ENCODE measurements at places on chromosomes 7 and 10.

DNA sequence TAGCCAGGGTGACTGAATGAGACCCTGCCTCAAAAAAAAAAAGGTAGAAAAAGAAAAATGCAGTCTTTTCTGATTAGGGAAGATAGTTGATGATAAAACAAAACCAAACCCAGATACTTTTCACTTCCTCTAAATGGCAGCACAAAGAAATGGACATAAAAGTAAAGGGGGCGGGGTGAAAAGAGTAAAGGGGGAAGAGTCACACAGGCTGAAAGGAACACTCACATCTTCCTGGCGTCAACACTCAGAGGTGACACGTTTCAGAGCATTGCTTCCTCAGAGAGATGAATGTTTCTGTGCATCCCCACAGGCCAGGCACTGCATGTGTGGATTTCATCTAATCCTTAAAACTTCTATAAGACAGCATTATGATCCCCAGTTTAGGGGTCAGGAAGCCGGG is 81.2 kb downstream of the HIPK2 start:
- H3K4me3 ChIP-seq: no peak overlapping the region
- no peaks in the 10 kb centered on the region for H3K27me3 ChIP-seq
- H3K27ac ChIP-seq: no peak overlapping the region
- H3K4me1 ChIP-seq: peaks cover 5% of the 10 kb centered on the region
- DNase-seq: no peak

GRCh38 chr10:49600046-49600445 is 10.1 kb upstream of the SLC18A3 start:
- H3K4me1 ChIP-seq: no peaks in the 10 kb centered on the region
- no peak overlapping the region for H3K4me3 ChIP-seq
- H3K27me3 ChIP-seq: no peaks in the 10 kb centered on the region

DNA sequence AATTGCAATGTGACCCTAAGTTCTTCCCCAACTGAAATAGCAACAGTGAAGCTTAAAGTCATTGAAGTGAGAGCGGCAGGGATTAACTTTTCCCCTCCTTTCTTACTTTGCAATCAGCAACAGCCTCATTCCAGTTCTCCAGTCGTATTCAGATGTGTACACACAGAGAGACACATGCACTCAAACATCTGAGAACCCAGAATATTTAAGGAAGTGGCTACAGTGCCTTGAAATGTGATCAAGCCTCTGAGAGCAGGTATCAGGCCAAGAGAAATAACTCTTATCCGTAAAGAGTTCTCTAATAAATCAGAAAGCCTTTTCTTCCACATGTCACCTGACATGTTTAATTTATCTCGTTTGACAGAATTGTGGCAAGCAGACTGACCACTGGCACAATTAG is 388.9 kb upstream of the NPVF start:
- no peak overlapping the region for H3K27ac ChIP-seq
- no peak for DNase-seq
- H3K27me3 ChIP-seq: no peaks in the 10 kb centered on the region
- H3K4me1 ChIP-seq: no peaks in the 10 kb centered on the region

- H3K27ac ChIP-seq: no peak overlapping the region
- no peak for DNase-seq
- H3K27me3 ChIP-seq: no peaks in the 10 kb centered on the region
- no peak overlapping the region for H3K4me3 ChIP-seq
Measured at GRCh38 chr10:92785118-92785517, 63.2 kb upstream of the EXOC6 start.

DNA sequence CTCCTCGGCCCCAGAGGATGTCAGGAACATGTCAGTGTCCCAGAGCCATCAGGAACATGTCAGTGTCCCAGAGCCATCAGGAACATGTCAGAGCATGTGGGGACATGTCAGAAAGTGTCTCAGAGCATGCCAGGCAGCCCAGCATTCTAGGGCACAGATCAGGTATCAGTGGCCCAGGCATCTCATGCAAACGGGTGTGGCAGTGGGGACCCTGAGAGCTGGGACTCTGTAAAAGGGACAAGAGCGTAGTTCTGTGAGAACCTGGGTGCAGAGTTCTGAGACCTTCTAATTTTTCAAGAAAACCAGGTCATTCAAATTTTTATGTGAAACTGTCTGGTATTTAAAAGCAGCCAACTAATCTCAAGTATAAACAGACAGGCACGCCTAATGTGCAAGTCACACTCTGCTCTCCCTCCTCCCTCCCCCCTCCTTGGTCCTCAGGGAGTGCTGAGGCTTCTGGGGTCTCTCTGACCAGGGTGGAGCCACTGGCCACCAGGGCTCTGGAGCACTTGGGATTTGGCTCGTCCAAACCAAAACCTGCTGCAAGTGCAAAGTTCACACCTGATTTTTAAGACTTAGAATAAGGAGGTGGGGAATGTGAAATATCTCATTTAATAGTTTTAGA is 64.6 kb downstream of the ALOX5 start:
- DNase-seq: no peak
- H3K27ac ChIP-seq: no peak overlapping the region
- H3K4me3 ChIP-seq: no peak overlapping the region
- no peaks in the 10 kb centered on the region for H3K36me3 ChIP-seq
- H3K27me3 ChIP-seq: no peaks in the 10 kb centered on the region
- peaks cover 3% of the 10 kb centered on the region for H3K4me1 ChIP-seq

GRCh38 chr10:5811387-5811821 is 1.8 kb downstream of the GDI2 start:
- no peaks in the 10 kb centered on the region for H3K27me3 ChIP-seq
- DNase-seq: no peak
- H3K4me3 ChIP-seq: peak overlapping the region; percentile 26
- H3K4me1 ChIP-seq: no peaks in the 10 kb centered on the region
- H3K27ac ChIP-seq: no peak overlapping the region

GRCh38 chr10:70974351-70974901 is 86.1 kb upstream of the PCBD1 start:
- H3K27ac ChIP-seq: no peak overlapping the region
- no peaks in the 10 kb centered on the region for H3K4me1 ChIP-seq
- H3K27me3 ChIP-seq: no peaks in the 10 kb centered on the region
- no peak for DNase-seq
- no peaks in the 10 kb centered on the region for H3K36me3 ChIP-seq

- no peaks in the 10 kb centered on the region for H3K27me3 ChIP-seq
- H3K4me1 ChIP-seq: peaks cover 3% of the 10 kb centered on the region
- DNase-seq: no peak
- no peaks in the 10 kb centered on the region for H3K36me3 ChIP-seq
- no peak overlapping the region for H3K27ac ChIP-seq
- no peak overlapping the region for H3K4me3 ChIP-seq
Measured at GRCh38 chr10:62689712-62690111, 114.8 kb upstream of the ADO start.

DNA sequence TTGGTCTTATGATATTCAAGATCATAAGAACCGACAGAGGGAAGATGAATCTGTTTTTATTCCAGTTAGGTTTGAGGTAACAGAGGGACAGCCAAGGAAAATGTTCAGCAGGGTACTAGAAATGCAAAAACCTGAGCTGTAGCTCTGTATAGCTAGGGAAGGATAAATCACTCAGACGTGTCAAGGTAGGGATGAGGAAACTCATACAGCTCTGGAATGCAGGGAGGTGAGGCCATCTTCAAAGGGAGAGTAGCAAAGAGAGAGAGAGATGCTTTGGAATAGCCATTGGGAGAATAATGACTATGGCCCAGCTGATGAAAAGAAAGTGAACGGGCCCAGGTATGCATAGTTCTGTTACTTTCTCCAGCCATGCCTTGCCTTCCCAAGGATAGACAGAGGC is 77.8 kb downstream of the PAX2 start:
- H3K27ac ChIP-seq: no peak overlapping the region
- peaks cover 4% of the 10 kb centered on the region for H3K4me1 ChIP-seq
- H3K36me3 ChIP-seq: no peaks in the 10 kb centered on the region
- H3K4me3 ChIP-seq: no peak overlapping the region

GRCh38 chr7:24764972-24765744 is 7.9 kb upstream of the GSDME start:
- no peaks in the 10 kb centered on the region for H3K4me1 ChIP-seq
- no peaks in the 10 kb centered on the region for H3K36me3 ChIP-seq
- no peak for DNase-seq
- no peak overlapping the region for H3K27ac ChIP-seq
- H3K27me3 ChIP-seq: no peaks in the 10 kb centered on the region

DNA sequence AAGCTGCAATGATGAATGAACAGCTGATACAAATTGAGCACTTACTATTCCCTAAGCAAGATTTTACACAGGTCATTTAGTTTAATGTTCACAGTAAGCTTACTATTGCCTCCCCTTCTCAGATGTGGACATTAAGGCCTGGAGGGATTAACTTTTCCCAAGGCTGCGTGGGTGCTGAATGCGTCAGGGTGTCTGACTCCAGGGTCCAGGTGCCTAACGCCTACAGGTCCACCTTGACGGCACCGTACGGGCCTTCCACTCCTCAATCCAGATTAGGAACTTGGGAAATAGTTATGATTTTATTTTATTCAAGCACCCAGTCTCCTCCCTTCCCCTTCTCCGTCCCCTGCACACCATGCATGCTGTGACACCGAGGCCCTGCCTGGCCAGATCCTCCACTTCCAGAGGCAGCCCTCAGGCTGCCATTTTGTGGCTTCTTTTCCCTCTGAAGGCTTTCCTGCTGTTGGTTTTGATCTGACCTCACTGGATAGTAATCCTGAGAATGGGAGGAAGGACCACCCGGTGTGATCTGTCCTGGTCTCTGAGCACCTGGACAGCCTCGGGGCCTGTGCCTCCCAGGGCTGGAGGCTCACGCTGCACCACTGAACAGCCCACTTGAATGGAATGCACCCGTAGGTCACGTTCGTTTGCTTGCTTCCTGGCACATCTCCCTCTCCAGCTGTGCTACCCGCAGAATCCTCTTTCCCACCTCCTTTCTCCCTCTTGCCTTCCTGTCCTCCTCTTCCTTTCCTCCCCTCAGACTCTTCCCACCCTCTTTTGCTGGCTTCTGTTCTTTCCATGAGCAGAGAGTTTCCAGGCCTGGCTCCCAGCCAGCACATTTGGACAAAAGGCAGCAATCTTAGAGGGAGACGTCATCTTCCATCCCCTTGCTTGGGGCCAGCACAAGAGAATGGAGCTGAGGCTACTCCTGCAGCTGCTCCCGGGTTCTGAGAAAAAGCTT is 14.4 kb downstream of the DENND2A start:
- no peaks in the 10 kb centered on the region for H3K27me3 ChIP-seq
- H3K4me3 ChIP-seq: no peak overlapping the region
- no peak overlapping the region for H3K27ac ChIP-seq

DNA sequence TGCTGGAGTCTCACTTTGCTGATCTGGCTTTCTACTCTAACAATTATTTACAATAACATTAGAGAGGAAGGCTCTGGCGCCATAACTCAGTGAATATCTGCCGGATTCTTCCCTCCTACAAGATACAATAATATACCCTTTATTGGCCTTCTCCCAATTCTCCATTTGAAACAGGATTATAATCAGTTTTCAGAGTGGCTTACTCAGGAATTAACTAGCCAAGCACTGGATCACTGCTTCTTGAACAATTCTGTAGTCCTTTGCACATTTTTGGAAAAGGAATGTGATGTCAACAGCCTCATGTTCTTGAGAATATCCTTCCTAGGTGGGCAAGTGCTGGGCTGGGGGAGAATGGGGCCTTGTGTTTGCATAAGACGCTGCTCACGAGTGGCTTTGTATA is 125.9 kb downstream of the HIPK2 start:
- H3K27ac ChIP-seq: no peak overlapping the region
- H3K36me3 ChIP-seq: no peaks in the 10 kb centered on the region
- no peak for DNase-seq
- peaks cover 4% of the 10 kb centered on the region for H3K4me1 ChIP-seq
- H3K4me3 ChIP-seq: no peak overlapping the region

- DNase-seq: no peak
- no peaks in the 10 kb centered on the region for H3K27me3 ChIP-seq
- H3K27ac ChIP-seq: no peak overlapping the region
Measured at GRCh38 chr10:111498560-111498959, 421.7 kb downstream of the ADRA2A start.

GRCh38 chr10:82245157-82245556 is 370.2 kb downstream of the NRG3 start:
- no peak overlapping the region for H3K4me3 ChIP-seq
- H3K27me3 ChIP-seq: no peaks in the 10 kb centered on the region
- no peak overlapping the region for H3K27ac ChIP-seq
- DNase-seq: no peak
- no peaks in the 10 kb centered on the region for H3K36me3 ChIP-seq
- no peaks in the 10 kb centered on the region for H3K4me1 ChIP-seq

DNA sequence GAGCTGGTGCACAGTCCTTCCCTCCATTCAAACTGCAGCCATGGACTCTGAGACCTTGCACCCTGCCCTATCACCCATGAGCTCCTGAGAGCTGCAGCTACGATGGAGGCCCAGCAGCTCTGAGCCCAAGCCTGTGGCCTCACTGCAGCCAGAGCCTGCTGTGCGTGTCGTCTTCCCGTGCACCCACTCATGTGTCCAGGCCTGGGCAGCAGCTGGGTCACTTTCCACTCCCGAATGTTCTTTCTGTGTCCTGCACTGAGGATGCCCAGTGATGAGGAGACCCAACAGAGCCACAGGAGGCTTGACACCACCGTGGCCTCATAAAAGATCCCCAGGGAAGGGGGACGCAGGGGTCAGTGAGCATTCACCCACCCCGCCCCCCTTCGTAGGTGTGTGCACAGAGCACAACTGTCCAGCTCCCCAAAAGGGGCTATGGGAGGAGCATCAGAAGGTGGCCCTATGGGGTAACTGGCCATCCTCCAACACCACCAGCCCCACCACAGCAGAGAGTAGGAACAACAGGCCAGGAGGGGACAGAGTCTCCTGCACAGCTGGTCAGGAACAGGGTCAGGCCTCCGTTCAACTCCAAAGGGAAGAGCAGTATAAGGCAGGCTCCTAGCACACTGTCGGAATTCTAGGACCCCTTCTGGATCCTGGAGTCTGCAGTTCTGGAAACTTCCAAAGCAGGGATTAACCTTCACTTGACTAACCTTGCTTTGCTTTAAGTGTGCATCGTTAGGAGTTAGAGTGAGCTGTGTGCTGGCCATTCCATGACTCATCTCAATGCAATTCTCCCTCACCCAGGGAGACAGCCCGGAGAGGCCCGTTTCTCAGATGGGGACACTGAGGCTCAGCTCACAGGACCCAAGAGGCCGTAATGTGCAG is 52.6 kb downstream of the RASGEF1A start:
- no peaks in the 10 kb centered on the region for H3K27me3 ChIP-seq
- H3K4me3 ChIP-seq: no peak overlapping the region
- H3K27ac ChIP-seq: no peak overlapping the region
- no peaks in the 10 kb centered on the region for H3K36me3 ChIP-seq
- no peaks in the 10 kb centered on the region for H3K4me1 ChIP-seq

GRCh38 chr10:44242826-44243225 is 142.1 kb downstream of the CXCL12 start:
- no peak overlapping the region for H3K27ac ChIP-seq
- no peak for DNase-seq
- no peaks in the 10 kb centered on the region for H3K4me1 ChIP-seq
- no peaks in the 10 kb centered on the region for H3K27me3 ChIP-seq
- H3K4me3 ChIP-seq: no peak overlapping the region

GRCh38 chr10:128314686-128315085 is 188.5 kb upstream of the MKI67 start:
- peaks cover 4% of the 10 kb centered on the region for H3K4me1 ChIP-seq
- no peaks in the 10 kb centered on the region for H3K27me3 ChIP-seq
- no peak overlapping the region for H3K27ac ChIP-seq
- no peak overlapping the region for H3K4me3 ChIP-seq
- DNase-seq: no peak

- H3K4me3 ChIP-seq: no peak overlapping the region
- no peak overlapping the region for H3K27ac ChIP-seq
- no peaks in the 10 kb centered on the region for H3K27me3 ChIP-seq
- no peak for DNase-seq
- peaks cover 2% of the 10 kb centered on the region for H3K4me1 ChIP-seq
Measured at GRCh38 chr10:74898201-74898976, 72.0 kb downstream of the KAT6B start.

Measured in iPS DF 6.9 (cell line).